ENCODE measurements at places on chromosomes 1 and 21. TPM values are rescaled to one million over a fixed set of nuclear protein-coding genes. Genes with fewer than 3 reads are reported as not detected.

DNA sequence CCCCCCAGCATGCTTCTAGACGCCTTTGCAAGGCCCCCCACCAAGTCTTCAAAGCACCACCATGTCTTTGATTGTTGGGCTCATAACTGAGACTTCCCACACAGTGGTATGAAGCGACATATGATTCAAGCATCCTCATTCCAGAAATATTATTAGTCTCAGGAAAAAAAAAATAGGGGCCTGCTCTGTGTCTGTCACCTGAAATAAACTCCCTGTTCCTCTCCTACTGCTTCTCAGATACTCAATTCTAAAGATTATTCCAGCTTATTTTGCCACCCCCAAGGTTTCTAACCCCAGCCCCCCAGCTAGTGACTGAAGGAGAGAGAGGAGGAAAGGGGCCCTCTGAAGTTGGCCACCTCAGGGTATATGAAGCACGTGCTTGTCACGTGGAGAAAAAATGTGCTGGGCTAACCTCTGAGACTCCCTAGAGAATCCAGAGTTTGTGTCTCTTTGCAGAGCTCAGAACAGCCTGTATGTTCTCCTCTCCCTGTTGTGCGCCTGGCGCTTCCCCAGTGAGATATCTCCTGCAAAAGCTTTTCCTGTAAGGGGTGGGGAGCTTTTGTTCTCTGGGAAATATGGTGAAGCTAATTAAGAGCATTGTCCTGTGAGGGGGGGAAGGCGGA is 35.9 kb upstream of the RASAL2 start:
- peak overlapping the region; percentile 88 for H3K27ac ChIP-seq
- H3K27me3 ChIP-seq = no peaks in the 10 kb centered on the region
- peak; percentile 57 for DNase-seq

Gene HCRTR1
- total RNA-seq = 0.14 TPM

GRCh38 chr1:230327892-230328284 is 98.2 kb downstream of the PGBD5 start:
- H3K4me3 ChIP-seq = no peak overlapping the region
- H3K27me3 ChIP-seq = no peaks in the 10 kb centered on the region
- no peak overlapping the region for H3K27ac ChIP-seq
- DNase-seq = no peak
- peaks cover 2% of the 10 kb centered on the region for H3K36me3 ChIP-seq

GRCh38 chr1:230415405-230416132 is 10.6 kb downstream of the PGBD5 start:
- no peaks in the 10 kb centered on the region for H3K4me1 ChIP-seq
- H3K27ac ChIP-seq = no peak overlapping the region
- peaks cover 3% of the 10 kb centered on the region for H3K27me3 ChIP-seq
- no peak for DNase-seq
- no peak overlapping the region for H3K4me3 ChIP-seq

Gene VHLL
- total RNA-seq = not detected

Gene OR2T33
- not detected for total RNA-seq
